GM23248 (cell line): ENCODE measurements at places on chromosomes 13 and 19. TPM values are rescaled to one million over a fixed set of nuclear protein-coding genes. Genes with fewer than 3 reads are reported as not detected.

- no peak for DNase-seq
These were observed 118.1 kb downstream of the STARD13 start for GRCh38 chr13:33167491-33167890.

DNA sequence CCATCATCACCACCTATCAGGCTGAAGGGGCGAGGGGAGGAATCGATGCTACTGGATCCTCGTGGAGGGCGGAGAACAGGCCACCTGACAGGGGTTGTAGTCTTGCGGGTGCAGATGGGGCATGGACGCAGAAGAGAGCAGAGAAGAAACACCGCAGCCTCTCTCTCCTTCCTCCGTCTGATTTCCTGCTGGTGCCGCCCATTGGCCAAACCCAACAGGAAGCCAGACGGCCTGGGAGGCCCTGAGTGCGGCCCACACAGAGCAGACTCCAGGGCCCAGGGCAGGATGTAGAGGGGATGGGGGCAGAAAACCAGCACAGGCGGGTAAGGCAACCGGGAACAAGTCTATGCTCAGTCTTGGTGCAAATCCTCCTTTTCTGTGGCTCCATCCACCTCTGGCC is 15.4 kb downstream of the CEBPA start:
- no peak for DNase-seq

AP1M2 gene
- total RNA-seq, result not detected in 2 replicates

GRCh38 chr13:98442391-98443230 is 134.3 kb downstream of the STK24 start:
- no peak for DNase-seq
